ENCODE measurements at places on chromosomes 3 and 15.

DNA sequence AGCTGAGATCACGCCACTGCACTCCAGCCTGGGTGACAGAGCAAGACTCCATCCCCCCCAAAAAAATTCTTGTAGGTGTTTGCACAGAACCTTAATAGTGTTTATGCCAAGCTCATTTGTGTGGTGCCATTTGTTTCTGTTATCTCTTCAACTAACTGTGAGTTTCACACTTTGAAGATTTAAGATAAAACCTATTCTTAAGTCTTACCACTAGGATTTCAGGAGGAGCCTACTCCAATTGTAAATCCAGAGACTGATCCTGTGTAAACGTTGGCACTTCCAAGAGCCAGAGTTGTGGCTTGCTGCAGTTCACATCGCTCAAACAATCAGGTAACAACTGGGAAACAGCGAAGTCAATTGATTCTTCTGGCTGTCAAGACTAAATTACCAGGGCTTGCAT lies 242.4 kb upstream of the SATB1 start:
- no peak for DNase-seq

DNA sequence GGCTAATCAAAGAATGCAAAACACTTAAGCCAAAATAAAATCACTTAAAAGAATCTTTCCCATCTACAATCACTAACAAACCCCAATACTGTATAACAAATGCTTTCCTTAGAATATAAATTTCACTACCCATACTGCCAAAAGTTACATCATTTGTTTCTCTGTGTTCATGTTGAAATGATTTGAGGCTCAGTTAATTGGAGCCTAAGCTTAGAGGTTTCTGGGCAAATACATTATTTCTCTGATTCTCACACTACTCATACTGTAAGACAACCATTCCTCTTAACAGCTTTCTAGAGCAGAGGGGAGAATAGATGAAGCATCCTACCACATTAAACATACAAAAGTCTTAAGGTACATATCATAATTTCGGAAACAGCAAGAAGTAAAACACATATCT lies 2.1 kb downstream of the RIOX2 start:
- no peak for DNase-seq

- DNase-seq: no peak
These were observed 365.3 kb downstream of the MCTP2 start for GRCh38 chr15:94596707-94597106.

- DNase-seq: no peak
These were observed 143.7 kb downstream of the TJP1 start for GRCh38 chr15:29678504-29679034.

DNA sequence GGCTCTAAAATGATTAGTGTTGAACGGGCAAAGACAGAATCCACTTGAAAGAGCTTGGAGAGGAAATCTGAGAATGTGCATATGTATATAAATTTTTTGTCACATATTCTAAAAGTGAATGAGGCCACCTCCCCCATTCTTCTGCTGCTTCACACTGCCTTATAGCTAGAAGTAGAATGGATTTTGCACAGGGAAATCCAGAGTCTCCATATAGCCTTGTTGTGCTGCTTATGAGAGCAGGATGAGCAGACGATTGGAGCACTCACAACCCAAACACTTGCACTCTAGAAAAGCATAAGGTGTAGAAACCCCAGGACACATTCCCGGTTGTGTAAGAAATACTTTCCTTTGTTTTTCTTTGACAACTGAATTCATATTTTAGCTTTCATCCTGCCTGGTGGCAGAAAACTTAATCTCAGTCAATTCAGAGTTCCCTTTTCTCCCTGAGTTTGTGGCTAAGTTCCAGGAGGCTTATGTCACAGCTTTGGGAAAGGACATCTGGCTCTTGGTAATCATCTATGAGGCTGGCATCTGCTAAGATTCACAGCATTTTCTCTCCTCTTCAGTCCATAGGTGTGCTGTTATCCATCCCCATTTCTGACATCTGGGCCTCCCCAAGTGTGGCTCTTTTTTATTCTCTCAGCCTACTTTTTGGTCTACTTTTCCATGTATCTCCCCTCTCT lies 188.4 kb upstream of the PFN2 start:
- no peak for DNase-seq

GRCh38 chr3:84960581-84960980 lies 1.8 kb downstream of the CADM2 start:
- no peak for DNase-seq

DNA sequence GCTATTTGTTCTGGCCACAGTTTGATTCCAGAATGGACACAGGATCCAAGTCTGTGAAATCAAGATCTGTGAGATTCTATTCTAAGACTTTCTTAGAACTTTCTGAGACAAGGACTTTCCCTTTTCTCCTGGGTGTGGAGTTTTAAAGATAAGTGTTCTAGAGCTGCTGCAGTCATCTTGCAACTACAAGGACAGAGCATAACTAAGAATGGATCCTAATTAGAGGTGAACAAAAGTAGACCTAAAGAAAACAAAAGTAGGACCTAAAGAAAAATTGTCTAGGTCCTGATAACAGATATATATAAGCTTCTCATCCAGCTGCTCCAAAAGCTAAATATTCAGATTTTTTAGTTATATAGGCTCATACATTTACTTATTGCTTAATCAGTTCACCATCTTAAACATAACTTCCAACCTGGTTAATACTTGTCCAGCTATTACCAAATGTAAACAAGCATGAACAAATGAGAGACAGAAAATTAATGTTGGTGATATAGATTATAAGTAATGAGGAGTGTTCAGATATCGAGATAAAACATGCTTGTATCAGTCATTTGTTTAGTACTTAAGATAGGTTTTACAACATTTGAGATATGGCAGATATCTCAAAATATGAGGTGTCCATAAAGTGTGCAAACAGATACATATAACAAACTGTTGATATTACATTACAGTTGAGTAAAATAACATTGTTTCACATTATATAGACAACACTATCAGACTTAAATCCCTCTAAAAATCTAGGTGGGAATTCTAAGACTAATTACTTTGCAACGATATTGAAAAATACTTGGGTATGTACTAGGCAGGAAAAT lies 75.1 kb downstream of the CD200 start:
- DNase-seq: no peak

Measured in central memory CD4-positive, alpha-beta T cell (primary cell).